ENCODE measurements at places on chromosomes 1 and 21. TPM values are rescaled to one million over a fixed set of nuclear protein-coding genes. Genes with fewer than 3 reads are reported as not detected.

The APCS gene
- not detected for total RNA-seq

The TMEM63A gene
- total RNA-seq, result 10.1 TPM

The SLC44A5 gene
- total RNA-seq, result not detected

The SLAMF1 gene
- total RNA-seq, result 0.38 TPM

The TMEM125 gene
- total RNA-seq, result not detected

The LAD1 gene
- 2.2 TPM for total RNA-seq

The PLXNA2 gene
- total RNA-seq, result 17.7 TPM

The GFI1 gene
- total RNA-seq, result 0.11 TPM

The MMP23B gene
- total RNA-seq, result 0.38 TPM

The RNF207 gene
- 1.3 TPM for total RNA-seq

The OR2G6 gene
- not detected for total RNA-seq

The HPCAL4 gene
- total RNA-seq, result 3.1 TPM

The PSMA5 gene
- 46.8 TPM for total RNA-seq

The NPR1 gene
- not detected for total RNA-seq

The SLAMF9 gene
- total RNA-seq, result not detected

The SRGAP2 gene
- total RNA-seq, result 34.4 TPM

The PIK3R3 gene
- total RNA-seq, result 13.4 TPM

The MATN1 gene
- total RNA-seq, result 0.32 TPM

The HPCA gene
- not detected for total RNA-seq

The TAL1 gene
- not detected for total RNA-seq

The KCNJ15 gene
- 19.8 TPM for total RNA-seq

The RIPPLY3 gene
- total RNA-seq, result not detected

The ERVH48-1 gene
- total RNA-seq, result not detected

The CDK18 gene
- 0.71 TPM for total RNA-seq

The KLHL21 gene
- total RNA-seq, result 51.2 TPM

The ACTL8 gene
- total RNA-seq, result not detected

The SPRR2A gene
- total RNA-seq, result not detected

The C1orf141 gene
- not detected for total RNA-seq

The SH2D5 gene
- 0.71 TPM for total RNA-seq

The CFHR5 gene
- not detected for total RNA-seq

The SIKE1 gene
- total RNA-seq, result 34.4 TPM

The LUZP1 gene
- total RNA-seq, result 21.9 TPM

The TBX15 gene
- total RNA-seq, result 14.1 TPM

The AMPD1 gene
- total RNA-seq, result not detected

The FRRS1 gene
- total RNA-seq, result 6.5 TPM

The TTC22 gene
- not detected for total RNA-seq

The FMN2 gene
- total RNA-seq, result 34.0 TPM

The METTL25B gene
- total RNA-seq, result 10.0 TPM

The ANGPTL3 gene
- total RNA-seq, result not detected

The TNFRSF1B gene
- 1.9 TPM for total RNA-seq

The ERICH3 gene
- not detected for total RNA-seq

The ARHGAP30 gene
- total RNA-seq, result not detected

The TTC34 gene
- 0.11 TPM for total RNA-seq

The CHRNB2 gene
- 0.17 TPM for total RNA-seq
